ENCODE measurements at places on chromosomes 12 and 14.

- no peak overlapping the region for H3K27ac ChIP-seq
- no peaks in the 10 kb centered on the region for H3K27me3 ChIP-seq
- H3K4me3 ChIP-seq, result no peak overlapping the region
- no peaks in the 10 kb centered on the region for H3K36me3 ChIP-seq
- H3K4me1 ChIP-seq, result 0 out of 2 replicates have a peak, but pooled peaks cover 2% of the 10 kb centered on the region
These were observed 40.2 kb downstream of the CYP46A1 start for GRCh38 chr14:99724196-99724891.

- no peak overlapping the region for H3K27ac ChIP-seq
- no peaks in the 10 kb centered on the region for H3K4me1 ChIP-seq
- no peak overlapping the region for H3K4me3 ChIP-seq
- no peak for DNase-seq
- peaks cover 4% of the 10 kb centered on the region for H3K36me3 ChIP-seq
These were observed 156.1 kb downstream of the KICS2 start for GRCh38 chr12:64065881-64066451.

DNA sequence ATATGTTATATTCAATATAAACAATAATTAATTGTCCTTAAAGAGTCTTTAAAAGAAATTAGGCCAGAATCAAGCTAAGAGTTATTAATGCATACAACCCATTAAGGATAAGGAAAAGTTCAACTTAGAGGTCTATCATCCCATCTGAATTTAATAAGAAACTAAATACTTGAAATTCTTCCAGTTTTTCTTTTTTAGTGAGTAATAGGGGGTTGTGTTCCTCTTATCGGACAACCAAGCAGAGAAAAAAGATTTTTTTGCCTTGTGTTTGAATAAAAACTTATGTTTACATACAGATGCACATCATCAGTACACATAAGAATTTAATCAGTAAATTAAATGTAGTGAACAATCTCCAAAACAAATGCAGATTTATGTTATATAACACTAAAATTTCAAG, 32.5 kb downstream of the PAWR start:
- no peak overlapping the region for H3K27ac ChIP-seq
- H3K4me3 ChIP-seq, result no peak overlapping the region
- no peaks in the 10 kb centered on the region for H3K27me3 ChIP-seq

- no peak overlapping the region for H3K27ac ChIP-seq
- peaks cover 9% of the 10 kb centered on the region for H3K27me3 ChIP-seq
- H3K4me3 ChIP-seq, result no peak overlapping the region
- no peaks in the 10 kb centered on the region for H3K36me3 ChIP-seq
- DNase-seq, result no peak
- peaks cover 12% of the 10 kb centered on the region for H3K4me1 ChIP-seq
These were observed 2.0 kb upstream of the ANG start for GRCh38 chr14:20686386-20687143.

GRCh38 chr12:100225491-100225890, 24.9 kb downstream of the ACTR6 start:
- H3K36me3 ChIP-seq, result peaks cover 25% of the 10 kb centered on the region
- no peaks in the 10 kb centered on the region for H3K27me3 ChIP-seq
- H3K4me1 ChIP-seq, result no peaks in the 10 kb centered on the region
- no peak for DNase-seq
